ENCODE measurements at places on chromosomes 5 and 9. TPM values are rescaled to one million over a fixed set of nuclear protein-coding genes. Genes with fewer than 3 reads are reported as not detected.

- no peak for DNase-seq
These were observed 339.7 kb downstream of the ADAMTS6 start for GRCh38 chr5:65142016-65142415.

DNA sequence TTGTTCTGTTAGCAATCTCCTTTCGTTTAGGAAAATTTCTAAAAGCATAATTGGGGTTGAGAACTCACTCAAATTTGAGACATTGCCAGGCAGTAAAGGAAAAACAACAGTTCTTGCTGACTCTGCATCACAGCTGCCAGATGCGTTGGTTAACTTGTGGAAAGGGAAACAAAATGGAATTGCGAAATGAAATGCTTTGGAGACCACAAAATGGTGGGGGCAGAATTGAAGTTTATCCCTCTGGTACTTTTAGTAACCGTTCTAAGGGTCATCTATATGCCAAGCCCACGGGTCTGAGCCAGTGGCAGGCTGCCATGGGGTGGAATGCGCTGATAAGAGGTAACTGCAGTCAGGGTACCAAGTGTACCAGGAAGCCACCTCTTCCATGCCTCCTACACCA is 28.6 kb upstream of the SELENOP start:
- DNase-seq, result no peak

- DNase-seq, result no peak
These were observed 43.3 kb upstream of the BARHL1 start for GRCh38 chr9:132539096-132539495.

DNA sequence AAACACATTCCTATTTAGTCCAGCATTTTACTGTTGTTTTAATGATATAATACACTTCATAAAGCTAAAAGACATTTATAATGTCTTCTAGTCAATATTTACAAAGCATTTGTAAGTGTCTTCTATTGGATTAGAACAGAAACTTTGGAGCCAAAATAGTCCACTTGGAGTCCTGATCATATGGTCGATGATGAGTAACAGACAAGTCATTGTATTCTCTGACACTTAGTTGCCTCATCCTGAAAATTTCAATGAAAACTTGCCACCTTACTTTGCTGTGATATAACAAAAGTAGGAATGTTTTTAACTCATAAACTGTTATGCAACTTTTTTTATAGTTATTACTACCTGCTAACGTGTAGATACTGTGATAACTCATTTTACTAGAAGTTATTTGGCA is 132.5 kb downstream of the GABRB2 start:
- no peak for DNase-seq

GRCh38 chr9:13705373-13705772 is 425.9 kb upstream of the MPDZ start:
- DNase-seq, result no peak

DNA sequence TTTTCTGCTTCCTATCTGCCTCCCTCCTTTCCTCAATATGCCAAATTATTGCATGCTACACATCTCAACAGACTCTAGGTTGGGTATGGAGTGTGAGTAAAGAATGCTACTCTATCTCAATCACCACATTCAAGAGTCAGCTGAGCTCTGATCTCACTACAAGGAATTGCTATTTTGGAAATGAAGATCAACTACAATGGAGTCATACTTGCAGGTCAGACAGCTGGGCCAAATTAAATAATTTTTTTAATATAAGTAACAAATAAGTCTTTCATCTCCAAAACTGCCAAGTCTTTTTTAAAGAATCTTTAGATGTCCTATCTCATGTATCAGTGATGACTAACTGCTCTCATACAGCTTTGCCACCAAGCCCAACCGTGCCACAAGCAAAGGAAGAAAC is 64.0 kb downstream of the DEPDC1B start:
- no peak for DNase-seq

The SLC36A2 gene
- total RNA-seq, result not detected

DNA sequence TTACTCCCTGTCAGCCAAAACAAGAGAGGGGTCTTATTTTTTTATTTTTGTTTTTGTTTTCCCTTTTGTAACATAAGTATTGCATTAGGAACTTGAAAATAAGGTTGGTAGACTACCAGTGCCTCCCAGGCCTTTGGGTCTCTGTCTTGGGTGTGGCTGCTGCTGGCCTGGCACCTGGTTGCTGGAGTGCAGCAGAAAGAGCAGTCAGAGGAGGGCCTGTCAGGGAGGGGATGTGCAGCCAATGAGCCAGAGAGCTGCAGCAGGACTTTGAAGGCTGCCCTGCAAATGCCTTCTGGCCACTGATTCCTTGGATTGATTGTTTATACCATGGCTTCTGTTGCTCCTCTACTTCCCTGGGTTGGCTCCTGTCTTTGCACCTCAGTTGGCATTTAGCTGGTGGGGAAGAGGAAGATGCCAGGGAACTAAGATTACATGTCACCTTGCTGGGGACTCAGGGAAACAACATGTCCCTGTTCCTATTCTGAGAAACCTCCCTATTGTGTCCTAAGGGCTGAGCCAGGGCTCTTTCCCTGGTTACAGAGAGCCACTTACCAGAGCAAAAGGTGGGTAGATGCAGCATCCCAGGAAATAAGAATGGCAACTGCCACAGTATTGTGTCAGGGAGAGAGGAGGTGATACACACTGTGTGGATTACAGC is 66.6 kb downstream of the ANGPTL2 start:
- DNase-seq, result no peak

The PDGFRB gene
- total RNA-seq, result 68.9 TPM

The SHISAL2B gene
- total RNA-seq, result not detected

DNA sequence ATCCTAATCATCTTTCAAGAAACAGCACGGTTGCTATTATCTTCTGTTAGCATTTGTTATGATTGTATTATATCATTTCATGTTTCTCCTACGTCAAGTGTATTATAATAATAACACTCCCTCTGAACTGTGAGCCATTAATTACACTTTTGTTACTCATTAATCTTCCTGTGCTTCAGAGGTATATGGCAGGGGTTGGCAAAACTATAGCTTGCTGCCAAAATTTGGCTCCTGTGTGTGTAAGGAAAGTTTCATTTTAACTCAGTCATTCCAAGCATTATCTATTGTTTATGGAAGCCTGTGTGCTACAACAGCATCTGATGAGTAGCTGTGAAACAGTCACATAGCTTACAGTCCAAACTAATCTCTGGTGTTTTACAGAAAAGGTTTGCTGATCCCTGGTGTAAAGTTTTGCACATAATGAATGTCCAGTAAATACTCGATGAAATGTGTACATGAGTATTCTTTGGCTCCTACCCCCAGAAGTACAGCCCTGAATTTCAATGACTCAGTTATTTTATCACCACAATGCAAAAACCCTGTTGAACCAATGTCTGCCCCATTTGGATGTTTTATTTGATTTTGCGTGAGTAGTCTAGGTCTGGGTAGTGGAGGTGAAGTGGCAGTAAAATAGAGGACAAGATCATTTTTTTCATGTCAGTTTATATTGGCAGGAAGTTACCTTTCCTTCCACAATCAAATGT is 648.2 kb downstream of the MAT2B start:
- no peak for DNase-seq

The HCN1 gene
- not detected for total RNA-seq

DNA sequence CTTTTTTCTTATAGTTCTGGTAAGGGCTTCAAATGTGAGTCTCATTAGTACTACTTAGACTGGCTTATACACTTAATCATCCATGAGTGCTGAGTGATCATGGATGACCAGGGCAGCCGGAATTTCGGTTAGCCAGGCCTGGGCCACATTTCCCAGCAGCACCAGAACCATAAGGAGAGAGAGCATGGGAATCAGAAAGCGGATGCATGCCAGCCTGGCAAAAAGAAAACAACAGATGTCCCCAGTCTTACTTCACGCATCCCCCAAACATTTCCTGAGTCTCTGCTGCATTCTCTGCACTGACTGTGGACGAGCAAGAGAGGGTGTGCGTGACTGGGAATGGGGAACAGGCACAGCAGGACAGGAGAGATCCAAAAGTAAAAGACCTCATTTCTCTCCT is 371.1 kb upstream of the ZNF608 start:
- DNase-seq, result no peak

- DNase-seq, result no peak
These were observed 533.8 kb downstream of the CAAP1 start for GRCh38 chr9:26358836-26359235.

The ACSL6 gene
- total RNA-seq, result 7.0 TPM

- DNase-seq, result no peak
These were observed 3.8 kb upstream of the SYNPO start for GRCh38 chr5:150636391-150637244.

GRCh38 chr5:123671711-123672456 is 159.9 kb downstream of the CSNK1G3 start:
- no peak for DNase-seq

The ARHGEF28 gene
- total RNA-seq, result not detected

DNA sequence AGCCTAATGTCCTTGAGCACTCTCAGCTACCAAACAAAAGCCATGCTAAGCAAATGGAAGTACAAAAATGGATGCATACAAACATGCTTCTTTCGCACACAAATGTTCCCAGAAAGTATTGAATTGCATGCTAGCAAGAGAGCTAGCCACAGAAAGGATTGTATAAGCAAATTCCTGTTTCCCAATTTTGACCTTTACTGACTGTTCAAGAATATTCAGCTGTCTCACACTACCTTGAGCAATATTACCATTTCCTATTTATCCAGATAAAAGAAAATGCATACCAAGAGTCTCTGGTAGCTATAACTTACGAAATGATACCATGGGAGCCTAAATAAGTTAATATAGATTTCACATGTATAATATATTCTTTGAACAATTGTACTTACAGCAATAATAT is 264.6 kb downstream of the TMEM167A start:
- no peak for DNase-seq

- DNase-seq, result no peak
These were observed at the start of gene FOXE1 for GRCh38 chr9:97853056-97853843. TSS of gene FOXE1 (plus strand) at chr9:97853226. CDS start at chr9:97853915, 689 bp downstream.

DNA sequence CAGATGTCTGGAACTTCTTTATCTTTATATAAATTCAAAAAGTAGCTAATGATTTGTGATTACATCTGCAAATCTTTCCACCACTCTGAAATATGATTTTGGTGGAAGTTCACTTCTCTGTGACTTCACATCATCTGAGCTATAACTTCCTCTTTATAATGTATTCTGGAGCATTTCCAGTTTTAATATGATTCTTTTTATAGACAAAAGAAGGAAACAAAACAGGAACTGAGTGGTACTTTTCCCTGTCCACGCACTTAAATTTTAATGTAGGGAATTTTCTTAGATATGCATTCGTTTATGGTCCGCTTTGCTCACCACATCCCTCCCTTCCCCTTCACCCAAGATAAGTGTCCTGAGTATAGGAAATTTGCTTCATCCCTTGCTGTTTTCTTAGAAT is 333.5 kb downstream of the CHSY3 start:
- no peak for DNase-seq

- DNase-seq, result no peak
These were observed 2.6 kb downstream of the TOR2A start for GRCh38 chr9:127732444-127732843.

- no peak for DNase-seq
These were observed 38.3 kb upstream of the FBXL17 start for GRCh38 chr5:108420158-108420557.

DNA sequence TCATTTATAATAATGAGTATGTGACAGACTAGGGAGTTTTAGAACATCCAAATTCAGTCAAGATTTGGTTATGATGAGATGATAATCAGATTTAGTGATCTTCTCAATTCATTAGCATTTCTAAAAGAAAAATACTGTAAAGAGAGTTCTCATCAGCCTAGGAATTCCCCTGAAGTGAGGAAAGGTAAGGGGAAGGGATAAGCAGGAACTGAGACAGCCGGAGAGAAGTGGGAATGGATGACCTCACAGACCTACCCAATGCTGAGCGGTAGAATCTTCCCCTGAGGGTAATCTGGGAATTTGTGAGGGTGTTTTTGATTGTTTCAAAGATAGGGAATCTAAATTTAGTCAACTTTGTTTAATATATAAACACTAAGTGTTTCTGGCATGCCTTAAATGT is 16.7 kb upstream of the GPBP1 start:
- DNase-seq, result no peak

DNA sequence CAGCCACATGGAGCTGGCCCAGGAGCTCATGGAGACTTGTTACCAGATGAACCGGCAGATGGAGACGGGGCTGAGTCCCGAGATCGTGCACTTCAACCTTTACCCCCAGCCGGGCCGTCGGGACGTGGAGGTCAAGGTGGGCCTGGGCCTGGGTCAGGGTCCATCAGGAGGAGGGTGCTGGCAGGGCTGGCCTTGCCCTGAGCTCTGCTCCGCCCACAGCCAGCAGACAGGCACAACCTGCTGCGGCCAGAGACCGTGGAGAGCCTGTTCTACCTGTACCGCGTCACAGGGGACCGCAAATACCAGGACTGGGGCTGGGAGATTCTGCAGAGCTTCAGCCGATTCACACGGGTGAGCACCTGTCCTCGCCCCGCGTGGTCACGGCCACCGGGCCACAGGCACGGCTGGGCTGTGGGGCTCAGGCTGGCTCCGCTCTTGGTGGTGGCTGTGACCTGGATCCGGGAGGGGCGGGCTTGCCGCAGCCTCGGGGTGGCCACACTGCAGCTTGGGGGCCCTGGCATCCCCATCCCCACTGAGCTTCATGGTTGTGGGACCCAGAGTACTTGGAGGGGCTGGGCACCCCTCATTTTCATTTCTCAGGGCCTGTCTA is 7.1 kb downstream of the DPP7 start:
- DNase-seq, result no peak

DNA sequence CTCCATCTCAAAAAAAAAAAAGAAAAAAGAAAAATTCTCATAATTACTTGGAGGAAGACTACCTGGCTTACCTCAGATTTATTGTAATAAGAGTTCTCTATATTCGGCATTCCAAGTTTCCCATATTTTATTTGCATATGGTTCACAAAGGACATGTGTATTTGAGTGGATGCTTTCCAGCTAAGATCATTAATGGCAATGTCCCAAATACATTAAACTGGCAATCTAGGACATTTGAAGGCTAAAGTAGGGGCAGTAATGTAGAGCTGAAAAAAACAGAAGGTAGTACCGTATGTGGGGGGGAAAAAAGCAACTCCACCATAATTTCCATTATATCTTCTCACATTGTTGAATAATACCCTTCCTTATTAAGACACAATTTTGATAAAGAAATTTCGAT is 4.9 kb downstream of the TUT7 start:
- DNase-seq, result no peak

DNA sequence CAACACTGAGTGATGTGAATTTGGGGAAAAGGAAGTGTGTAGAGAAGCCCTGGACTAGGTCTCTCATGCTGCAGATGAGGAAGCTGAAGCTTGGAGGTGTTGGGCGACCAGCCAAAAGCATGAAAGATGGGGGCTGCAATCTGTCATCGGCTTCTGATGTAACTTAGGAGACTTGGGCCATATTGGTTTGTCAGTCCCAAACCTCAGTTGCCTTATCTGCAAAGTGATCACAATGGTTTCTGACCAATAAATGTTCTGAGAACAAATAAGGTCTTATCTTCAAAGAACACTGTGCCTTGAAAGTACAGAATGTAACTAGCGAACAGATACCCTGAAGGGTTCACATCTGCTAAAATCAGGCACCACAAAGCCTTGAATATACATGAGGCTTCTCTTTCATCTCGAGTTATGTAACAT is 198.4 kb upstream of the NR3C1 start:
- no peak for DNase-seq

The SQSTM1 gene
- total RNA-seq, result 198 TPM

The C5orf46 gene
- total RNA-seq, result not detected
